Activated CD4-positive, CD25-positive, alpha-beta regulatory T cell (primary cell): ENCODE measurements at places on chromosomes 6 and 20.

- no peak for DNase-seq
Observed at GRCh38 chr20:38551056-38551626, 29.9 kb upstream of the ADIG start.

DNA sequence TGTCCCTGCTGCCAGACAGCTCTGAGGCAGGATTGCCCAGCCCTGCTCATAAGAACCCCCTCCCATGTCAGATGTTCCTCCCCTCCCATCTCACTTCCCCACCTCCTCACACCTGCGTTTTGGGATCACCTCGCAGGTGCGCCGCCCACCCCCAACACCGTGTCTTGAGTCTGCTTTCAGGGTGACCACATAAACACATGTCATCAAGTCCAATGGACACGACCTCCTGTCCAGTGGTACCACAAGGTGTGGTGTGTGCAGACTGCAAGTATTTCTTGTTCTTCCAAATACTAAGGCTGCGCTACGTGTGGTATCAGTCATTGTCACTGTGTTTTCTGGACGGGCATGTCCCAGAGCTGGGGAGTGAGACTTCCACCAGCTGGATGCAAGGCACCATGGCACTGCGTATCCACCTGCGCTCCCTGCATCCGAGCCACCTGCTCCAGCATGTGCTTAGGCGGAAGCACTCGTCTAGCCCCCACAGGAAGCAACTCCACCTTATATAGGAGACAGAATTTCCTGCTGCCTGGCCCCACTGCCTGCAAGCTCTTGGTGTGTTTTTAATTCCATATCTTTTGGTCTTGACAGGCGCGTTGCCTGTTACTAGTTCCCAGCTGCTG is 119.7 kb upstream of the NXT1 start:
- DNase-seq: no peak

- no peak for DNase-seq
Observed at GRCh38 chr6:167985911-167986595, 11.4 kb upstream of the KIF25 start.

GRCh38 chr6:157721426-157721825 is 101.6 kb upstream of the SNX9 start:
- DNase-seq: no peak

DNA sequence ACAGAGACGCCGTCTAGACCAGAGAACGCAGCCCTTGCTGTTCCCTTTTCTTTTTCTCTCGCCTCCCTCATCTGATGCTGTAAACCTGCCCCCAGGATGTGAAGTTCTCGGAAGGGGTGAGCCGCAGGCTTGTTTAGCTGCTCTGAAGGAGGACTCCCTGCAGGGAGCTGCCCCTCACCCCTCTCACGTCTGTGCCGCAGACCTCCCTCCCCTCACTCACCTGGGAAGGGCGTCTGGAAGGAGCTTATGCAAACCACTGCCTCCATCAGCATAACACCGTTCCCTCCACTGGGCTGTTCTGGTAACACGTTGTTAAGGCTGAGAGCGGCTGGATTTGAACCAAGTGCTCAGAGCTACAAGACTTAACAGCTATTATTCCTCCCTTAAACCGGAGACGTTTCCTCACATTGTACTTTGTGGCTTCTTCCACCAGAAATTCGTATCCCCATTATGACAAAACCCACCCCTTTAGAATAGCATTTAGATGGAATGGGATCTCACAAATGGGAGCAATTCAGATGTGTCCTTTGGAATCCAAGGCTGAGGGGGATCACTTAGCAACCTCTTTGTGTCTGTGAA is 99.8 kb downstream of the SMOC2 start:
- no peak for DNase-seq

DNA sequence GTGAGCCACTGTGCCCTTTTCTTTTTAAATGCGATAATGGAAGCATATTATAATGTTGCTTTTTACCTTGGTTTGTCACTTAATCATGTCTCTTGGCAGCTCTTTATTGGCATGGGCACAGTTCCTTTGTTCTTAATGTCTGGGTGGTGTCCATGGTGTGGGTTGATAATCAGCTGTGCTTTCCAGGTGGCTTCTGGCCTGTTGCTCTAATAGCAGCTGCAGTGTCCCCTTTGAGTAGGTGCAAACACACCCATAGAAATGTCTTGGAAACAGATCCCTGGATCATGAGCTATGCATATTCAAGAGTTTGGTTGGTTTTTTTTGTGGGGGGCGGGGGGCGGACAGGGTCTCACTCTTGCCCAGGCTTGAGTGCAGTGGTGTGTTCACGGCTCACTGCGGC is 29.9 kb downstream of the EFCAB8 start:
- DNase-seq: no peak
